ENCODE measurements at places on chromosomes 11 and 22.

DNA sequence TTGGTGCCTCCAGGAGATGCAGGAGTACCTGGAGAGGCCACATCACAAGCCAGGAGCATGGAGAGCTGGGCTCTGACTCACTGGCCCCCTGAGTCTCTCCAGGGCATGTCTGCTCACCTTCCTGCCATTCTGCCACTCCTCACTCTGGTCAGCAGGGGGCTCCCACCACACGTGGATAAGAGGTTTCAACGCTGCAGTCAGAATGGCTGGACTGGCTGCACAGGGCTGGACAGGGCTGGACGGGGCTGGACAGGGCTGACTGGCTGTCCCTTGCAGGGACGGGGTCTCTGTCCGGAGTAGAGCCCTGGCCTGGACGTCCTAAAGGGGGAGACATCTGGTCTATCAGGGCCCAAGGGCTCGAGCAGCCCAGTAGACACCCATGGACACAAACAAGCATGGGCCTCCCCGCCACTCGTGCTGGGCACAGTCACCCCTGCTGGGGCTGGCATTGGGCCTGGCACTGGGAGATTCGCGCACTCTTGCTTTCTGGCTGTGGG, 34.6 kb downstream of the CYTH4 start:
- DNase-seq, result no peak

DNA sequence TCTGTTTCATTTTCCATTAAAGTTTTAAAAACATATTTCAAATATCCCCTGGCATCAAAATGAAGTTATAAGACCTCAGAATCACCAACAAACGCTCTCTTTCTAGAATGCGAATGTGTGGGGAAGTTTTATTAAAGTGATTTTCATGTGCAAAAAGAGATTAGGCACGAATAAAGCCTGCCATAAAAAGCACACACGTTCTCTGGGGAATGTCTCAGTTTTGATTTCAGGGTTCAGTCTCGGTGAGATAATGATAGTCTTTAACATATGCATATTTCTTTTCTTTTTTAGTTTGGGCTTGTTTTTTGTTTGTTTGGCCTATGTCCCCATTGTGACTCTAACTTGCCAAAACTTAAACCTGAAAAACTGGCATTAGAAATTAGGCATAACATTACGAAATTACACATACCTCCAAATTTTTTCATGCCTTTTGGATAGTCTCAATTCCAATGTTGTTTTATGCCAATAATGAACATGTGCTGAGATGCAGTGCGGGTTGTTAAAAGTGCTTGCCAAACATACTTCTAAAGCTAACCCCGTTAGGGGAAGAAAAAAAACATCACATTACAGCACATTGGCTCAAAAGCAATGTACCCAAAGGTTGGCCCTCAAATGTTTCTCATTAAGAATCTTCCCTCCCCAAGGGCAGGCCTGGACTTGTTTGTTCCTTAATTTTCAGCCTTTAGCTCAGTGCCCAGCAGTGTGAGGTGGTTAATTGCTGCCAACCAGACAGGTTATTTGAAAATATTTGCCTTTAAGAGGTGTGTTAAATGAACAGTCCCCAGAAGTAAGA, 33.2 kb upstream of the FBLN1 start:
- DNase-seq, result no peak

DNA sequence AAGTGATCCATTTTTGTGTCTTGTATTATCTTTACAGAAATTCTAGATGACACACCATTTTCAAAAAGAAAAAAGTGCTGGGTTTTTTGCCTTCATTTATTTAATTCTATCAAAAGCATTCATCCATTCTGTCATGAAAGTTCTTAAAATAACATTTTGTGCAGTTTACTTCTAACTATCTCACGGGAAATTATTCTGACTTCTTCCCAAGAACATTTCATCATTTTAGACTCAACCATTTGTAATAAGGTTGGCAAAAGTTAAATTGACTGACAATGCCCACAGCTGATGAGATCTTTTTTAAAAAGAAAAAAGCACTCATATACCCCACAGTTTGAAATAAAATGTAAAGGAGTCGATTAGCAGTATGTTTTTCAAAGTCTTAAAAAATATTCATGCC, 68.5 kb downstream of the SBF2 start:
- no peak for DNase-seq

- no peak for DNase-seq
Measured at GRCh38 chr11:65634905-65635731, 2.8 kb upstream of the SIPA1 start.

DNA sequence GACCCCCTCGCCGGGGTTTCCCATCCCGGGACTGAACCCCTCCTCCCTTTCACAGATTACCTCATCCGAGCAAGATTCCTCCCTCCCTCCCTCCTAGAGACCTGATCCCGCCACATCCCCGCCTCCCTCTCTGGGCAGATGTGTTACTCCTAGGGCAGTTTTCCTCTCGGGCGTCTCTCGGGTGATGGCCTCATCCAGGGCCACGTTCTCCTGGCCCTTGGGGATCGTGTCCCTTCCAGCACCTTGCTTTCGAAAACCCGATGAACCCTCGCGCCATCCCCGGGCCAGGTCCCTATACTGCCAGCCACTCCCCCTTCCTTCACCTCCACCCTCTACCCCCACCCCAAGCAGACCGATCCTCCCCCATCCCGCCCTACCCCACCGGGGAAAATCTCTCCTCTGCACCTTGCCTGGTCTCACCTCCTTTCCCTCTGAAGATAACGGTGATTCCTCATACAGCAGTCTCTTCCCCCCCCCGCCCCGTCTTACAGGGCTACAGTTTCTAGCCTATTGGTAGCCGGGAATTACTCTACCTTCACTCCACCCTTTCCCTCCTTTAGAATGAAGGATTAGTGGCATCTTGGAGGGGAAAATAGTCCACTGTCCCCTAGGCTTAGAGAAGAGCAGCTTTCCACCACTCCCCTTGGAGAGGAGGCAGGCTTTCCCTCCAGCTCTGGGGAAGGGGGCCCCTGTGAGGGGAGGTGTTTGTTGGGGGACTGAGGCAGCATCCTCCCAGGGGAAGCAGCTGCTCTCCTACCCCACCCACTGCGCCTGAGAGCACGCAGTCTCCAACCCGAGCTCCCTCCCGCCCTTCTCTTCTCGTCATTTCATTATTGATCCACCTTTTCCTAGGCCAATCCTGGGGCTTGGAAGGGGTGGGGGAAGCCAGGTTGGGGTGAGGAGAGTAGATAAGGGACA, 1.2 kb downstream of the KMT2A start:
- peak; percentile 10 for DNase-seq

DNA sequence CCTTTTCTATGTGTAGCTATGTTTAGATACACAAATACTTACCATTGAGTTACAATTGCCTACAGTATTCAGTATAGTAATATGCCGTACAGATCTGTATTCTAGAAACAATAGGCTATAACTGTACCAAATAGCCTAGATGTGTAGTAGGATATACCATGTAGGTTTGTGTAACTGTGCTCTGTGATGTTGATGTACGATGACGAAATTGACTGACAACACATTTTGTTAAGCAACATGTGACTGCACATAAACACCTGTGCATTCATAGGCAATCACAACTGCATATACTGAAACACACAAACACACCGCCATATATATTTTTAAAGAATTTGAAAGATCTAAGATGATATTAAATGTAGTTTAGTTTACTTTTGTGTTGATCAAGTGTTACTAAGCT, 60.4 kb downstream of the TEAD1 start:
- no peak for DNase-seq

Measured in activated gamma-delta T cell (primary cell).